CD4-positive, alpha-beta T cell treated with Interleukin-15 for 1 hour (primary cell): ENCODE measurements at places on chromosomes 7 and 10.

- DNase-seq = no peak
These were observed 60.4 kb downstream of the TPST1 start for GRCh38 chr7:66265566-66265965.

GRCh38 chr10:93006435-93007039 lies 54.1 kb upstream of the CYP26C1 start:
- DNase-seq = no peak

- DNase-seq = peak; percentile 89
These were observed 19.8 kb downstream of the DNAJB12 start for GRCh38 chr10:72334825-72335393.

DNA sequence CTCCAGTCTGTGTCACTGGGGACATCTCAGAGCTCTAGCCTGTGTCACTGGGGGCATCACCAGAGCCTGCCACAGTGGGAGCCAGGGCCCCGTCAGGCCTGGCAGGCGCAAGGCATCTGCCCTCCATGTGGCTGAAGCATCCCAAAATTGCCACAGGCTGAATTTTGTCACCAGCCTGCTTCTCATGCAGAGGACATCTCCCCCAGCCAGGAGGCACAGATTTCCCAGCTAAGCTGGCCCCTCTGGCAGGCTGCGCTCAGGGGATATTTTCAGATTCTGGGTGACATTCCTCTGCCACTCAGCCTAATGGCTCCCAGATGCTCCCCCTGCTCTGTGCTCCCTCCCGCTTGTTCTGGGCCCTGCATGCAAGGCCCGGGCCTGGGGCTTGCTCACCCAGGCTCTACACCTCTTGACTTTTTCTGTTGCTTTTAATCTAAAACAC lies 64.6 kb downstream of the COL13A1 start:
- DNase-seq = no peak

GRCh38 chr10:49602380-49603023 lies 7.6 kb upstream of the SLC18A3 start:
- DNase-seq = no peak

GRCh38 chr7:105878746-105879605 lies 2.6 kb upstream of the ATXN7L1 start:
- no peak for DNase-seq
